Thyroid gland (tissue), 4 donors: ENCODE measurements at places on chromosomes 4 and X. TPM values are rescaled to one million over a fixed set of nuclear protein-coding genes. Genes with fewer than 3 reads are reported as not detected.

- DNase-seq = no peak
Measured at GRCh38 chr4:187166886-187167512, 443.3 kb upstream of the FAT1 start.

GRCh38 chrX:125108921-125109320, 210.8 kb upstream of the TEX13C start:
- no peak for DNase-seq

- DNase-seq = no peak
Measured at GRCh38 chrX:88284844-88285243, 462.2 kb upstream of the CPXCR1 start.

DNA sequence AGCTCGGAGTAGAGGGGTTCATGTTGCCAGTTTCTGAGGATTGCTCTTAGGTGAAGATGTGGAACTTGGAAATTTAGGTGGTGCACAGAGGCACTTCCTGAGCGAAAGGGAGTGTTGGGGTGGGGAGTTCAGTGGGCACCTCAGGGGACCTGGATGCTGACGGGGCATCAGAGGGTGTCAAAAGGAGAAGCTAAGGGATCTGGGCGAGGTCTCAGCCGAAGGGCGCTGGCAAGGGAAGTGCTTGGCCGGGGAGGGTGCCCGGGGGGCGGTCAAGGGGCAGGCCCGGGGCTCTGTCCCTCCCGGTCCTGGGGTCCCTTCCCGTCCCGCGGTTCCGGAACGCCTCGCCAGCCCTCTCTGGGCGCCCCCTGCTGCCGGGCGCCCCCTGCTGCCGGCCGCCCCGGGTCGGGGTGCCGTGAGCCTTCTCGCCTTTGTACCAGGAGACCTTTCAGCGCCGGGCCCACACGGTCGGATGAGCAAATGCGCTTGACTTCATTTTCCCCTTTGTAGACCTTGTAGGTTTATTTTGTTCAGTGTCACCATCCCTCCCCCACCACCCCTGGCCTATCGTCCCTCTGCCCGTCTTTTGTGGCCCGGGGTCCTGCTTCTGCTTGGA, 3.0 kb upstream of the PHOX2B start:
- no peak for DNase-seq

DNA sequence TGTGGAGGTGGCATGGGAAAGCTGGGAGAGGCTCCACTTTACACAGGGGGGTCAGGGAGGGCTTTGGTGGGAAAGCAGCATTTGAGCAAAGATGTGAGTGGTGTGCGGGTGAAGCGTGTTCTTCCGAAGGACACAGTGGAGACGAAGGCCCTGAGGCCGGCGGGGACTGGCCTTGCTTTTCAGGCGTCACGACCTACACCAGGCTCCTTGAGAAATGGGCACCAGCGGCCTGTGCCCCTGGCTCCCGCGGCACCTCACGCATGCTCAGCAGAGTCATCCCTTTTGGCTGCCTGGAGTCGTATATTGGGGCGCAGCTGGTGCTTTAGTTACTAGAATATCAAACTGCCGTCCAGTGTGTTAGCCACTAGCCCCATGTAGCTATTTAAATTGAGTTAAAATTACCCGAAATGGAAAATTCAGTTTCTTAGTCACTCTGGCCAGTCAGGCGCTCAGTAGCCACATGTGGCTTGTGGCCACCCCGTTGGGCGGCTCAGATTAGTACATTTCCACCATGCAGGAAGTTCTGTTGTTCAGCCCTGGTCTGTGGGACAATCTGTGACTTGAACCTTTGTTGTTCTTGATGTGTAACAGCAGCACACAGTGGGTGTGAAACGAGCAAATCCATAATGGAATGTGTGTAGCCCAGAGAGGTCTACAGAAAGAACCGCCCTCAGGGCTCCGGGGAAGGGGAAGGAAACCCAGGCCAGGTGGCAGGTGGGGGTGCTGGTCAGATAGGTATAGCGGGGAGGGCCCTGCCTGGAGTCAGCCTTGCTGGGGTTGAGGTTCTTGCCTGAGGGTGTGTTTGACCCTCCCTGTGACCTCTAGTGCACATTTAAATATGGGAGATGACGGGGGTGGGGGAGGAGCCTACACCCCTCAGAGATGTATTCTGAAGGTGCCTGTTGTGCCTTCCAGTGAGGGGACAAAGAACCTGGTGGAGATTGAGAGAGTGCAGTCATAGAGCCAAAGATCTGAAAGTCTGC, 30.4 kb downstream of the TBC1D14 start:
- no peak for DNase-seq

GRCh38 chr4:98932539-98932938, 3.6 kb upstream of the EIF4E start:
- no peak for DNase-seq

DNA sequence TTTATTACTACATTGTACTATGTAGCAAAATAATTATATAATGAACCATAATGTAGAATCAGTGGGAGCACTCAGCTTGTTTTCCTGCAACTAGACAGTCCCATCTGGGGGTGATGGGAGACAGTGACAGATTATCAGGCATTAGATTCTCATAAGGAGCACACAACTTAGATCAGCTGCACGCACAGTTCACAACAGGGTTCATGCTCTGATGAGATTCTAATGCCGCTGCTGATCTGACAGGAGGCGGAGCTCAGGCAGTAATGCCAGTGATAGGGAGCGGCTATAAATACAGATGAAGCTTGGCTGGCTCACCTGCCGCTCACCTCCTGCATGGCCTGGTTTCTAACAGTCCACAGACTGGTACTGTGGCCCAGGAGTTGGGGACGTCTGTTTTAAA, 199.2 kb downstream of the MAB21L2 start:
- no peak for DNase-seq

- DNase-seq = no peak
Measured at GRCh38 chr4:114076899-114077570, 97.6 kb upstream of the ARSJ start.

DNA sequence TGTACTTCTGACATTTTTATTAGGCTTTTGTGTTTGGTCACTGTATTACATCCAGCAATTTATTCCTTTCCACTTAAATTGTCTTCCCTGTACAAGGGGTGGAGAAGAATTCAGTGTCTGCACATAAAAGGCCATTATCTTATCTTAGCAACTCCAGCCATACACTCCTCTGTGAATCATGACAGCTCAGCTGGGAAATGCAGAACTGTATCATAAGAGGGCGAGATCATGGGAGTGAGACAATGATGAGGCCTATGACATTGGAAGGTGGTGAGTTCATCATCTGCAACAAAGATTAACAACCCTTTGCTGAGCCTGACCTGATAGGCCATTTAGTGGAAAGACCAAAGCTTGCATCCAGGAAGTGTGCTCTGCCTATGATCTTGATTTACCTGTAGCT, 33.3 kb downstream of the SLIT2 start:
- no peak for DNase-seq

DNA sequence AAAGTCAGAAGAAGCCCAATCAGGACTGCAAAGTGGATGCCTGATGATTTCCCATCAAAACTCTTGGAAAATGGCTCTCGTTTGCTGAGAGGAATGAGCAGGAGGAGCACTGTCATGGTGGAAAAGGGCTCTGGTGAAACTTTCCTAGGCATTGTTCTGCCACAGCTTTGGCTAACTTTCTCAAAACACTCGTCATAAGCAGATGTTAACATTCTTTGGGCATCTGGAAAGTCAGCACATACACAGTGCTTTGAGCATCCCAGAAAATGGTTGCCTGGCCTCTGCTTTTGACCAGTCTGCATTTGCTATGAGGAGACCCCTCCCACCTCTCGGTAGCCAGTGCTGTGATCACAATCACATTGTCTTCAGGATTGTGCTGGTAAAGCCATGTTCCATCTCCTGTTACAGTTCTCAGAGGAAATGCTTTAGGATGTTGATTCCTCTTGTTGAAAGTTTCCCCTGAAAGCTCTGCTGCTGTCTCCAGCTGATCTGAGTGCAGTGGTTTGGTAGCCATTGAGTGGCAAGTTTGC, 25.2 kb upstream of the TBC1D14 start:
- no peak for DNase-seq

GRCh38 chr4:171035909-171036308, 777.3 kb upstream of the GALNTL6 start:
- no peak for DNase-seq

GRCh38 chrX:136666088-136666487, 18.1 kb downstream of the CD40LG start:
- no peak for DNase-seq

DNA sequence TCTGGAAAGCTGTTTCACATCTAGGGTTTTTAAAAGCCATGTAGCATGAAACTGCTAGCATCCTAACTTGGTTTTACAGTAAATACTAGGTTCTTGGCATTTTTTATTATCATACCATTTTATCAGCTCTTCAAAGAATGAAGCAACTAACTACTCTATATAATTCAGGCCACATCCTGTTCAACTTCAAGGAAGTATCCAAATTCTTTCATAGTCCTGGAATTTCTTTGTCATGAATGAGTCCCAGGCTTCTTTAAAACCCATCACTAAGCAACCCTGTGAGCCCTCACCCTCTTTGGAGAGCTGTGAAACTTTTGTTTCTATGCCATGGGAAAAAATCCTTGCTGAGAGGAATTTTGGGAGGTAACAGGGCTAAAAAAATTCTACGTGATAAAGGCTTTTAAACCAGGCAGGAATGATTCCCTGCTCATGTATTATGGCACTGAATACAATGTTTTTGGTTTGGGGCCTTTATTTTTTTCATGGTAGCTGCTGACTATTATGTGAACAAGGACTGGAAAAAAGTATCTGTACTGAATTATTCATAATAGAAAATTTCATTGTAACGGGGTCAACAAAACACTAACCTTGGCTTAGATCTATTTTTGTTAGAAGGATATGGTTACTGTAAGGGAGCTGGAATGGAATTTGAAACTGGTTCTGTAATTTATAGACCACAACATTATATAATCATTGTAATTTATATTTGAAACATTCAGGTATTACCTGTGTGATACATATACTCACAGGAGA, 164.9 kb downstream of the DCTD start:
- no peak for DNase-seq

The TCEANC gene
- 4.5 TPM for total RNA-seq

The ARAP2 gene
- 109 TPM for total RNA-seq
